ENCODE measurements at places on chromosomes 12 and 14.

DNA sequence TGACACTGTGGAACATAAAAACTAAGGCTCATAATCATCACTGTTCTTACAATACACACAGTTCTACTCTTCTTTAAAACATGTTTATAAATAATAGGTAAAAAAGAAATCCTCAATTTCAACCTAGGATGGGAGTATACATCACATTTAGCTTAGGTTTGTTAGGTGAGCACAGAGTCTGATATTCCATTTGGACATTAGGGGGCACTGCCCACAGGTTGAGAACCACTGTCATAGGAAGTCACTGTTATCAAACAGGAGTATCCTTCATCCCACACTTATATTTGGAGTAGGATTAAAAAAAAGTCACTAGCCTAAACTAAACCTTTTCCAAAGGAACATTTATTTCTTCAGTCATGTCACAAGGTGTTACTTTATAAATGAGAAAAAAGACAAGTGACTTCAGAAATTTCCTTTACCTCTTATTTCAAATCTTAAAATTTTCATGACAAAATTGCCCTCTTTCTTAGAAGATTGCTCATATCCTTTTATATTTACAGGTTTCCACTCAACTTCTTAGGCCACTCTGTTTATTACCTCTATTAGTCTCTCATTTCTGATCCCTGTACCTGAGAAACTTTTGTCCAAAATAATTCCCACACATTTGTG, 240.6 kb downstream of the CPNE8 start:
- no peak for DNase-seq

DNA sequence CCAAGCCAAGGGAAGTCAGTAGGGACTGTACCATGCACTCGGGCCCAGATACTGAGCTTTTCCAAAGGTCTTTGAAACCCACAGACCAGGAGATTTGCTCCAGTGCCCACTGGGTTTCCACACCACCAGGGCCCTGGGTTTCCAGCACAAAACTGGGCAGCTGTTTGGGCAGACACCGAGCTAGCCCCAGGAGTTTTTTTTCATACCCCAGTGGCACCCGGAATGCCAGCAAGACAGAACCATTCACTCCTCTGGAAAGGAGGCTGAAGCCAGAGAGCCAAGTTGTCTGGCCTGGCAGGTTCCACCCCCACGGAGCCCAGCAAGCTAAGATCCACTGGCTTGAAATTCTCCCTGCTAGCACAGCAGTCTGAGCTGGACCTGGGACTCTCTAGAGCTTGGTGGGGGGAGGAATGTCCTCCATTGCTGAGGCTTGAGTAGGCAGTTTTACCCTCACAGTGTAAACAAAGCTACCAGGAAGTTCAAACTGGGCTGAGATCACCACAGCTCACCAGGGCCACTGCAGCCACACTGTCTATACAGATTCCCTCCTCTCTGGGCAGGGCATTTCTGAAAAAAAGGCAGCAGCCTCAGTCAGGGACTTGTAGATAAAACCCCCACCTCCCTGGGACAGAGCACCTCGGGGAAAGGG, 793.7 kb downstream of the RPS29 start:
- no peak for DNase-seq

DNA sequence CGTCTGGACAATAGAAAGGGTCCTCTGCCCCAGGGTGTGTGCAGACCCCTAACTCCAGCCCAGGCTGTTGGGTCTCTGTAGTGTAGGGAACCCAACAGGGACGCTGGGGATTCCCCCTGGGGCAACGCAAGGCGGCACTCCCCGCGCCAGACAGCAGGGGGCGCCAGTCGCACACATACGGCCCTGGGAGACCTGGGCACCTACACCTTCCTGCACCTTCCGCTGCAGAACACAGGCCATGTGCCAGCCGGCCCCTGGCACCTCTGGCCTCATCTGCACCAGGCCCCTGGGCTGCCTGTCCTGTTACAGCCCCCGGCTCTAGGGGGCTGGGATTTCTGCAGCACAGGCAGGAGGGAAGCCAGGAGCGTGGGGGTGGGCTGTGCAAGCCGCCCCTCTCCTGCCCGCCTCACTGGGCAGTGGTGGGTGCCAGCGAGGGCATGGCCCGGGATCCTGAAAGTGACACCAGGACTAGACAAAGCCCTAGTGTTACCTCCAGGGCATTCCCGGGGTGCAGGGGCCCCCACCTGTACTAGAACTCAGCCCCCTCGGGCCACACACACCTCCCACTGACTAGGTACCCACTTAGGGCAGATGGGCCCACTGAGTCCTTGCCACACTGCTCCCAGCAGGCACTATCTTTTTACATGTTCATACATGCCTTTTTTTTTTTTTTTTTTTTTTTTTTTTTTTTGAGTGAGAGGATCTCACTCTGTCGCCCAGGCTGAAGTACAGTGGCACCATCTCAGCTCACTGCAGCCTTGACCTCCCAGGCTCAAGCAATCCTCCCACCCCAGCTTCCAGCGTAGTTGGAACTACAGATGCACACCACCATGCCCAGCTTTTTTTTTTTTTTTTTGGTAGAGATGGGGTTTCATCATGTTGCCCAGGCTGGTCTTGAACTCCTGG, 37.5 kb downstream of the CCNK start:
- peak; percentile 64 for DNase-seq

DNA sequence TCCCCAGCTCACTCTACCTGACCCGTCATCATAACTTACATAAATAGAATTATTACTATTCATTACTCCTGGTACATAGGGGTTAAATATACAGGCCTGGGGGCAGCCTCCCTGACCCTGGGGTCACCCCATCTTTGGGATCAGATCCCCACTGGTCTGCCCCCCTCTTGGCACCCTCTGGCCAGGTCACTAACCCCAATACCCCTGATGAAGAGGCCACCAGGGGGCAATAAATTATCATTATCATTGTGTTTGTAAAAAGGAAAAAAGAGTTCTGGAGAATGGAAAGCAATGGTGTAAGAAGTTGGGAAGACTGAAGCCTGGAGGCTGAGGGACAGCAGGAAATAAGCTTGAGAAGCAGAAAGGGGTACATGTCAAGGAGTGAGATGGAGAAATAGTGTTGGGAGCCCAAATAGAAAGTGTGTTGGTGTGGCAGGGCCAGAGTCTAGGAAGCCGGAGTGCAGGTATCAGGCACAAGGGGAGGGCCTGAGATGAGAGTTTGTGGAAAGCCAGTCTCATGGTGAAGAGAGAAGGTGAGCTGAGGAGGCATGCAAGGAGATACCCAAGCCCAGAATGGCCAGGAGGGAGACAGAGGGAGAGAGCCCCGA, 6.1 kb upstream of the AAAS start:
- DNase-seq = no peak

DNA sequence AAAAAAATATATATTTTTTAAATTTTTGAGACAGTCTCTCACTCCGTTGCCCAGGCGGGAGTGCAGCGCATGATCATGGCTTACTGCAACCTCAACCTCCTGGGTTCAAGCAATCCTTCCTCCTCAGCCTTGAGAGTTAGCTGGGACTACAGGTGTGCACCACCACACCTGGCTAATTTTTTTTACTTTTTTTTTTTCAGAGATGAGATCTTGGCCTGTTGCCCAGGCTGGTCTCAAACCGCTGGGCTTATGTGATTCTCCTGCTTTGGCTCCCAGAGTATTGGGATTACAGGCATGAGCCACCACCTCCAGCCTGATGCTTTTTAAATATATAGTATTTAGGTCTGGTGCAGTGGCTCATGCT, 24.5 kb downstream of the MDM2 start:
- DNase-seq = no peak

DNA sequence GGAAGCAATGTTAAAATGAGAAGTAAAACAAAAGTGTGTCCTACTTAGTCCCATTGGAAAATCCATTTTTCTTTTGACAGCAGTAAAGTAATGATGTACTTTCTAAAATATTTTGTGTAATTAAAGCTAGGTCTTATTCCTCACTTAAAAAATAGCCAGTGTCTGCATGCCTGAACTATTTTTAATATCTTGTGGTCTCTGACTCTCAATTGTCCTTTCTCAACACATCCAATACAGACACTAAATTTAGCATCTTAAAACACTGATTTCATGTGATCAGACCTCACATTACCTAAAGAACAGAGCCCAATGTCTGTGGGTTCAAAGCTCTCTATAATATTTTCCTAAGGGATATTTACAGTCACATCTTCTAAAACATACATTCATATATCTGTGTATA, 108.0 kb downstream of the DERA start:
- DNase-seq = no peak

DNA sequence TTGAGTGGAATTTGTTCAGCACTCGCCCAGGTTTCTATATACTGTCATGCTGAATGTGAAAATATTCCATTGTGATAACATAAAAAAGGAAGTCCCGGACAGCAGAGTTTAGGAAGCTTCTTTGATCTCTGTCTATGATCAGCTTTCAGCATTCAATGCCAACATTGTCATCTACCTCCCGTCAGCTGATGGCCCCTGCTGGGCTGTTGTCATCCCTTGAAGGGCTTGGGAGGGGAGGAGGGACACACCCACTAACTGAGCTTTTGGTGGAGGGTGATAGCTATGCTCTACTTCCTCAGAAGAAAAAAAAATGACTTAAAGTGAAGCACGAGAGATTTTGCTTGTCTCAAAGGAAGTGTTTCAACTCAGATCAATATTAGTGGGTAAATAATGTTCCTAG, 4.7 kb upstream of the KRT77 start:
- no peak for DNase-seq

GRCh38 chr14:103819503-103820307, 27.7 kb downstream of the PPP1R13B start:
- DNase-seq = no peak

DNA sequence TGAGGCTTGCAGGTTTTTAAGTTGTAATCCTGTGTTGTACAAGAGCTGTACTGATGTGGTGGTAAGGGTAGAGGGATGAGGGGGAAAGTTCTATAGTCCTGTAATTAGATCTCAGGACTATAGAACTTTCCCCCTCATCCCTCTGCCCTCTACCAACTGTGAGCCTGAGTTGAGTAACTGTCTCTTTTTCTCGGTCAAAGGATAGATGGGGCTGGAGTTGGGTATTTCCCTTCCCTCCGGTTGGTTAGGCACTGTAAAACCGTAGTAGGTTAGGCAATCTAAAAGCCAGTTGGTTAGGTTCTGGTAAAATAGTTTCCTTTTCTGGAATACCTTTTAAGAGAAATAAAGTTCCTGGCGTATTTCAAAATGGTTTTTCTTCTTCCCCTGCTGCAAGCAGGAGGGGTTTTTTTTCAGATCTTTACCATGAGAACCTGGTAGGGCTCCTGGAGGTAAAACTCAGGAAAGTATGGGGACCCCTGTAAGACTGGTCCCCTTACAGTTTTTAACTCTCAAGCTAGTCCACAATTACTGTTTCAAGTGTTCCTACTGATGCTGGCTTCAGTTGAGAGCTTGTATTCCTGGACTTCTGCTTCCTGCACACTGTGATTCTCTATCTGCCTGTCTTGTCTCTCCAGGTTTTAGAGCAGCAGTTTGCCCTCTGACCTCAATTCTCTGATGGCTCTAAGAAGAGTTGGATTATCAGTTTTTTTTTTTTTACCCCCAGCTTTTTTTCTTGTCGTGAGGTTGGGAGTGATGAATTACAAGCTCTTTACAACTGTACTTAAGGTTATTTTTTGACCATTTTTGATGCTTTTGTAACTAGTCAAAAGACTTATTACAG, 58.7 kb downstream of the FUT8 start:
- DNase-seq = no peak

GRCh38 chr12:115945491-115945885, 332.0 kb downstream of the MED13L start:
- no peak for DNase-seq

DNA sequence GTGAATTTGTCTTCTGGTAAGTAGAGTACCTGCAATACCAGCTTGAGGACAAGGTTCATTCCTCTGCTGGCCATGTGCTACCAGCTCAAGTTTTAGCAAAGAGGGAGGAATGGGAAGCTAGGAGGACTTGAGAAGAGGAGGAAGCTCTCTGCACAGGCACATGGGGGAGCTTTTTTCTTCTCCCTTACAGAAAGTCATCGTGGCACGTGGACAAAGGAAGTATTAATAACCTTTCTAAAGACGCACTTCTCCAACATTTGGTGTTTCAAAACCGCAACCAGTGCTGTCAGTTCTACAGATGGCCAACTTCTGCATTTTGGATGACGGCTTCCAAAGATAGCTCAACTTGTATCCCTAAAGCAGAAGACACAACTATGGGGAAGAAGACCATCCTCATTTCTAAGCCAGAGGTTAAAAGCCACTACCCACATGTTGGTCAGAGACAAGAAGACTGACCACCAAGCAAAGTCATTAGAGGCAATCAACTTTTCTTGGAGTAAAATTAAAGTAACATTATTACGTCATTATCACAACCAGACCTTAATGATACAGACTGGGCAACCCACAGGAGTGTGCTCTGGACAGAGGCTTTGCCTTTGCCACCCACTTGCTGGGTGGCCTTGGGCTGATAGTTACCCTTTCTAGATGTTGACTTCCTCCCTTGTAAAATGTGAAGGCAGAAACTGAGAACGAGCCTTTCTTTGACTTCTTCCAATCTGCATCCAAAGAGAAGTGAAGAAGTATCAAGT, 12.3 kb upstream of the TMED10 start:
- peak; percentile 31 for DNase-seq

- DNase-seq = no peak
These were observed 31.6 kb downstream of the CDK17 start for GRCh38 chr12:96368687-96369086.

DNA sequence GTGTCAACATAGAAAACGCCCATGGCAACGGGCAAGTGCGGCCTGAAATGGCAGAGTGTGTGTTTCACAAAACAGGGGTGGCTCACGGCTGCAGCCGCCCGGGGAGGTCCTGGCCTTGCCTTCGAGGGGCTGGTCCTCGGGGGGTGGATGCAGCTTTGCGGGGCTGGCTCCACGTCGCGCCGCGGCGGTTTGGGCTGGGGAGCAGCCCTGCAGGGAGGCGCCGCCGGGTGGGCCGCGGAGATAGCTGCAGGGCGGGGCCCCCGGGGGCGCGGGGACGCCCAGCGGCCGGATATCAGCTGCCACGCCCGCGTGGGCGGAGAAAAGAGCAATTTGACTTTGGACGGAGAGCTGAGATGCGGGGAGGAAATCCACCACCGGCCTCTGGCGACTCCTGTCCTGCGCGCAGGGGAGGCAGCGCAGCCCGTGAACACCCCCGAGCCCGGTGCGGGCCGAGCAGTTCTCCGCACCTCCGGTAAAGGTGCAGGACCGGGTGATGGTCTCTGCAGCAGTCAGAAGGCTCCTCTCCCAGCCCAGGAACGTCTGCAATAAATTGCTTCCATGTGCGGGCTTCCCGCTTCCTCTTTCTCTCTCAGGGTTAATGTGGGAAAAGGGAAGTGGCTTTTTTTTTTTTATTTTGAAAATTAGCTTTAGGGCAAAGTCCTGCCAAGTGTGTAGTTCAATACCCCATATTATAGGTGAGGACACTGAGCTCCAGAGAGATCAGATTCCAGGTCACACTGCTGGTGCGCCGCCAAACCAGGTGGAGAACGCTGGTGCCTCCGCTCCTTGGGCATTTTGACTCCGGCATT, 110.5 kb downstream of the ARF6 start:
- DNase-seq = no peak
